Spleen (tissue), 13 donors: ENCODE measurements at places on chromosomes 12 and 14. TPM values are rescaled to one million over a fixed set of nuclear protein-coding genes. Genes with fewer than 3 reads are reported as not detected.

DNA sequence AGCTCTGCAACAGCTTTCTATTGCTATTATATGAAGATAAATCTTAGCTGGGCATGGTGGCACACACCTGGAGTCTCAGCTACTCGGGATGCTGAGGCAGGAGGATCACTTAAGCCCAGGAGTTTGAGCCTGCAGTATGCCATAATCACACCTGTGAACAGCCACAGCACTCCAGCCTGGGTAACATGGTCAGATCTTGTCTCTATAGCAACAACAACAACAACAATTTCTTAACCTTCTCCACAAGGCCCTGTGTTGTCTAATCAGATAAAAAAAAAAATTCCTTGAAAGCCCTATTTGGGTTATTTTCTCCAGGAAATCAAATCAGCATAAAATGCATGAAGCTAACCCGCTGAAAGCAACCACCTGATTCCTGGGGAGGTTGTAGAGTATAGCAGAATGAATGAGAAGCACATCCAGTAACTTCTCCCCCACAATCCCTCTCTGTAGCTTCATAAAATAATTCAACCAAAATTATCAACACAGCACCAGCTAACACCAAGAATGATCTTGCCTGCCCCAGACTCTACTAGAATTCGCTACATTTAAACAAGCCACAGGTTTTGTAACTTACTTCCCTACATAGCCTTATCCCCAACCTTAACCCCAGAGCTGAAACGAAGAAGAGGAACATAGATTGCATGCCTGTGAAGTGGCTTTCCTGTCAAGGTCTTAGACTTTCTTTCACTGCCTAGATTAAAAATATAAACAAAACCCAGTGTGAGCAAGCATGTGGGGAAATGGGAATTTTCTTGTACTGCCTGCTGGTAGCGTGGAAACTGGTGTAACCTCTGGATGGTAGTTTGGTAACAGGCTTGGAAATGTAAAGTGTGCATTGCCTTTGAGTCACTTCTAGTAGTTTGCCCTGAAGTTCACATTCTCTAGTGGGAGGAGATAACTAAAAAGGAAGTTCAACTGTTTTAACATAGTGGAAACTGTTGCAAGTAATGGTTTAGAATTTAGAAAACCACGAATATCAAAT lies 6.0 kb upstream of the STK38L start:
- no peak for DNase-seq

The NRIP2 gene
- 1.5 TPM for polyA plus RNA-seq

The C12orf42 gene
- 3.7 TPM for polyA plus RNA-seq

DNA sequence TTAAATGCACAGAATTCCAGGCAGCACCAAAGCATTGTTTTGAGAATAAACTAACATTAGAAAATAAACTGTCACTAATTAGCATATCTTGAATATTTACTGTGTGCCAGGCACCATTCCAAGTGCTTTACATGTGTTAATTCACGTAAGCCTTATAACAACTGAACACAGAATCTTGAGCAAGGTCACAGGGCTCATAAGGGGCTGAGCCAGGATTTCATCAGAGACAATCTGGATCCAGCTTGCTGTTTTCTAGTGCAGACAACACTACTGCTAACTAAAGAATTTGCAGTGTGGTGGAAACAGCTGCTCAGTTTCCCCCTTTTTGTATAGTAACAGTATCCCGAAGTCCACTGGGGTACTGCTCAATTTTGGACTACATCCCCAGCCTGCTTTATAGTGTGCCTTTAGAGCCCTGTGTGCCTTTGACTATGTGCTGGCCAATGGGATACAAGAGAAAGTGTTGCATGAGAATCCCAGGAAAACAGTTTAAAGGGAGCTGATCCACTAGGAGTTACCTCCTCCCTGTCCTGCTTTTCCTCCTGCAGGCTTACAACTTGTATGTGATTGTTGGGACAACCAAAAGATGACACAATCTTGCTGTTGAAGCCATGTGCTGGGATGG lies 36.0 kb upstream of the RMST start:
- no peak for DNase-seq

The BDKRB2 gene
- 0.11 TPM for polyA plus RNA-seq

DNA sequence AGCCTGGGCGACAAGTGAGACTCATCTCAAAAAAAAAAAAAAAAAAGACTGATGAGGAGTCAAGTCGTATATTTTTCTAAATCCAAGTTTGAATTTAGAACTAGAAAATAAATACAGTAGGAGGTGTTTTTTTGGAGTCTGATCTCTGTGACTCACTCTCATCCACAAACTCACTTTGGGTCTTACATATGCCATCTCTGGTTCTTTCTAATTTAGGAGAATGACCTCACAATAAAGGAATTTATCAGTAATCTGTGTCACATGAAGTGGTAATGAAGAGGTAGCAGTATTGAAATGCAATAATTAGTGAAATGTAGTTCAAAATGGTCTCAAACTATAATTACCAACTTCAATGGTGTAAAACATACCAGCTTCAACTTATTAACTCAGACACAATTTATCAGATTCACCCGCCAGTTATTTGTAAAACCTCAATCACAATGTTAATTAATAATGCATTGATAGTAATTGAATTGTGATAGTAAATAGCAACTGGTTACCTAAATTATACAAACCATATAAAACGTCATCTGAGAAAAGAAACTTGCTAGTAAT lies 4.4 kb upstream of the CFL2 start:
- DNase-seq = no peak

DNA sequence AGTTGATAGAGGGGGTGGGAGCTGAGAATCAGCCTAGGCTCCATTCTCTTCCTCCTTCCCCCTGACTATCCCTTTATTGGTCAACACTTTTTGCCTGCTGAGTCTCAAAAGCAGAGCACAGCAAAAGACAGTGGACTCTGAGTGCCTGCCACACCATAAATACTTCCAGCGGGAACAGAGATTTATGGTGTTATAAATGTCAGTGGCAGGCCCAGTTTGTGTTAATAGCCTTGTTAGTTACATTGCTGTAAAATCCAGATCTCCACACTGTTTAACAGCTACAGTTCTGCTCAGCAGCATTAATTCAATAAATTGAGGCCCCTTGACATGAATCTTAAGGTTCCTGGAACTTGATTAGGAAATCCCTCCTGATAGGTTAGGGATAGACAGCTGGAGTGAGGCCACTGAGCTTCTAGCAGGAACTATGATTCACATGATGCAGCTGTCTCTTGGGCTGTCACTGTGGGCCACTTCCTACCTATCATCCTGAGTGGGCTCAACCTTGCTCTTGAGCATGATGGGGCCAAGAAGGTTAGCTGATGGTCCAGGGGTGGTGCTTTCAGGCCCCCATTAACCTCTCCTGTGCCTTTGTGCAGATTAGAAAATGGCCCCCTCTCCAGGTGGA lies 295.2 kb upstream of the SRRM4 start:
- no peak for DNase-seq

GRCh38 chr12:59059088-59059935 lies 139.0 kb upstream of the LRIG3 start:
- no peak for DNase-seq

The IL31 gene
- not detected for polyA plus RNA-seq

DNA sequence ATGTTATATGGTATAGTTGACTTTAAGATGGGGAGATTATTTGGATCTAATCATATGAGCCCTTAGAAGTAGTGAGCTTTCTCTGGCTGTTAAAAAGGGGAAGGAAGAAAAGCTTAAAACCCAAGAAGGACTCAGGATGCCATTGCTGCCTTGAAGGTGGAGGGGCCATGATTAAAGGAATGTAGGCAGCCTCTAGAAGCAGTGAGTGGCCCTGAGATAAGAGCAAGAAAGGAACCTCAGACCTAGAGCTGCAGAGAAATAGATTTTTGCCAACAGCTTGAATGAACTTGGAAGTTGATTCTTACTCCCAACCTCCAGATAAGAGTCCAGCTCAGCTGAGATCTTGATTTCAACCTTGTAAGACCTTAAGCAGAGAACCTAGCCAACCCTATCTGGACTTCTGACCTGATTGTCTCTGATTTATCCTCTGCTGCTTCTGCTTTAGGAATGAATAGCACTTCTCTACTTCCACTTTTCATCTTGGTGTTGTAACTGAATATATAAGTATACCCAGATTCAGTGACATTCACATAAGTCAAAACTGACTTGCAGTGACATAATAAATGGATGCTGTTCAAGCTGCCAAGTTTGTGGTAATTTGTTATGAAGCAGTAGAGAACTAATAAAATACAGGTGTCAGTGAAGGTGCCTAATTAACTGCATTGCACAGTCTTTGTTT lies 33.5 kb downstream of the RAD51B start:
- DNase-seq = no peak

The FAM181A gene
- polyA plus RNA-seq = not detected

- DNase-seq = no peak
Measured at GRCh38 chr14:89143595-89143994, 273.4 kb downstream of the FOXN3 start.

The BRI3BP gene
- polyA plus RNA-seq = 3.3 TPM

GRCh38 chr12:11811008-11811407 lies 161.5 kb downstream of the ETV6 start:
- DNase-seq = no peak

The GALNT6 gene
- polyA plus RNA-seq = 8.5 TPM

GRCh38 chr14:90757452-90757851 lies 58.8 kb downstream of the TTC7B start:
- no peak for DNase-seq

GRCh38 chr12:75773377-75773776 lies 258.2 kb downstream of the PHLDA1 start:
- no peak for DNase-seq

The KRT6B gene
- 0.04 TPM for polyA plus RNA-seq

The COCH gene
- polyA plus RNA-seq = 2.5 TPM

GRCh38 chr12:42192686-42193085 lies 45.4 kb downstream of the YAF2 start:
- DNase-seq = no peak

The OR6C2 gene
- polyA plus RNA-seq = not detected
